ENCODE measurements at places on chromosomes 3 and 15.

- DNase-seq: no peak
Measured at GRCh38 chr15:65300924-65301441, 3.5 kb upstream of the RNU5B-1 start.

DNA sequence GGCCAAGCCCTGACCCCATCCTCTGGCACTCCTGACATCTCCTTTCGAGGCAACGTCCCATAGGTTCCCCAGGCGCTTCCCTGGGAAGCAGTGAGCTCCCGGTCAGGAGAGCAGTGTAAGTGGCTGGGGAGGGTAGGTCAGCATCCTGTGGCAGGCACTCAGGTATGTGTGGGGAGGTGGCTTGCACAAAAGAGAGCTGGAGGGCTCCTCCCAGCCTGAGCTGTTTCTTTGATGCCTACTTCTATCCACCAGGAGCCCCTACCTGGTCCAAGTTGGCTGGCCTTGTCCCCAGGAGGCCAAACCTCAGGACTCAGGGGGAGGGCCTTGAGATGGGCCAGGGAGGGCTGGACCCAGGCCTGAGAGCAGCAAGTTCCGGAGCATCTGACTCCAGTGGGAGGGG is 31.7 kb upstream of the LINGO1 start:
- DNase-seq: no peak

GRCh38 chr3:37417297-37418082 is 243.1 kb upstream of the LRRFIP2 start:
- DNase-seq: no peak

DNA sequence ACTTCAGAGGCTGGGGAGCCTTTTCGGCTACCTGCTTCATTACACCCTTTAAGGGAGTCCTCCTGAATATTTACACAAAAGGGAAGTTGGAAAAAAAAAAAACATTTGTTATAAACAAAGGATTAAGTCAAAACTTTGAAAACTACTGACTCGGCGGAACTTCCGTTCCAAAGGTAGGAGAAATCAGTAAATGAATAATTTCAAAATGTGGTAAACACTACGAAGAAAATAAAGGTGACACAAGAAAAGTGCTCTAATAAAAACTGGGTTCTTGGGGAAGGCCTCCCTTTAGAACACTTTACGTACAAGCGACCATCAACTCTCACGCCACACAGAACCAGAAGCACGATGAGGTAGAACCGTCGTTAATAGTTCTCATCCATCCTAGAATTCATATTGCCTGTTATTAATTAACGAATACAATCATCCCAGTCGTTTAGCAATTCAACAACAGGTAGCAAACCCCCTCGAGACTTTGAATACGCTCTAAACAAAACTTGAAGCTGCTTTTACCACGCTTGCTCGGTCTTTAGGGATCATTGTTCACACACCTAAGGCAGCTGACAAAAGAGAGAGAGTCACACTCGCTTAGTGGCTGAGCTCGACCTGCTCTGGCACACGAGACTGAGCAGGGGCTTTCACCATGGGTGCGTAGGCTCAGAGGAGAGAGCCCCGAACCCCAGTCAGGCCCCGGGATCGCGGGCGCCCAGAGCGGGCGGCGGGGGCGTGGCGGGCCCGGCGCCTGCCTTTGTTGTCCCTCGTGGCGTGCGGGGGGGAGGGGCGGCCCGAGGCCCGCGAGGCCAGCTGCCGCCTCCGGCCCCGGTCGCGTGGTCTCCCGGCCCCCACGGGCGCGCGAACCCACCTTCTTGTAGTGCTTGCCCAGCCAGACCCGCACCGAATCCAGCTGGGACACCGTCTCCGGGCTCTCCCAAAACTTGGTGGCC is 680 bp downstream of the SMARCC1 start:
- DNase-seq: peak; percentile 33

DNA sequence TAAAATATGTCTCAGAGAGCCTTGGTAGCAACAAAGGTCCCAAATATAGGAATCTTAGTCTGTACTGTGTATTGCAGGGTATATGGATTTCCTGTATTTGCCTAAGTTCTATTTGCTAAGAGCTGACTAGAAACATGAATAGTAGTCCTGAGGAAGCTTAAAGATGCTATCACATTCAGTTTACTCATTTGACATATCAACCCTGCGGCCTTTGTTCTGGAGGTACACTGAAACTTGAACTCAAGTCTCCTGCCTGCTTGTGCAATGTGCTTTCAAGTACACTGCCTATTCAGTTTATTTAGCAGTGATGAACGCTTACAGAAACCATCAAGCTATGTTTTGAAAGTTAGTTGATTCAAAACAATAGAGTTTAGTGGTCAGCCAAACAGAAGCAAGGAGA is 21.1 kb downstream of the IL1RAP start:
- no peak for DNase-seq

DNA sequence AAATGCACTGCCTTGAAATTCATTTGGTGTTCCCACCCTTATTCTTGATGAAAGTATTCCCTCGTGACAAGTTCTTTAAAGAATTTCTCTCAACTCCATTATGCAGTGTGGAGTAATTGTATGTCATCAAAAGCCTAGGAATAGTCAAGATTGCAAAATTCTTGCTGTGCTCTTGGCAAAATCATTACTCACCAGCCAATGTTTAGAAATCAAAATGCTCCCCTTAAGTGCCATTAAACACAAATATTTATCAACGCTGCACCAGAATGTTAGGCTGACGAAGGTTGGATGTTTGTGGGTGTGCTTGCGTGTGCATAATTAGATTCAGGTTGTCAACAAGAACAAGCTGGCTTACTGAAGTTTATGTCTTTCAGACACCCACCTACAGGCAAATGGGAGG is 40.5 kb downstream of the SST start:
- DNase-seq: no peak

- DNase-seq: no peak
Measured at GRCh38 chr3:105801397-105801796, 67.4 kb downstream of the CBLB start.

GRCh38 chr3:128424508-128425069 is 42.1 kb downstream of the DNAJB8 start:
- no peak for DNase-seq

- DNase-seq: no peak
Measured at GRCh38 chr15:66931768-66932633, 133.4 kb upstream of the SMAD3 start.

DNA sequence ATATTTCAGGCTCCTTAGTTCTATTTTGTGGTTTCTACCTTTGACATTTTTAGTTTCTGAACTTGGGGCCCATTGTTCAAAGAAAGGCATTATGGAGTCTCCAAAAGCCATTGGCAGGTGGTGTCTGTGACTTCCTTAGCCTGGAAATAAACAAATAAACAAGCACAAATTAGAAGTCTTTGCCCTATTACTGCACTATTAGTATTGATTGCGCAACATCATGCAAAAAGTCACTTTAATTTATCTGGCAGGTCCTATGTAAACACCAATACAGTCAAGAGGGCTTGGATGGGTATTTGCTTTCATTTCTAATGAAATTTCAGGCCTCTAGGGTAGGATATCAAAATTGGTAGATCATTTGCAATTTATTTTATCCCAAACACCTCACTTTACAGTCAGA is 85.6 kb downstream of the LPP start:
- no peak for DNase-seq

DNA sequence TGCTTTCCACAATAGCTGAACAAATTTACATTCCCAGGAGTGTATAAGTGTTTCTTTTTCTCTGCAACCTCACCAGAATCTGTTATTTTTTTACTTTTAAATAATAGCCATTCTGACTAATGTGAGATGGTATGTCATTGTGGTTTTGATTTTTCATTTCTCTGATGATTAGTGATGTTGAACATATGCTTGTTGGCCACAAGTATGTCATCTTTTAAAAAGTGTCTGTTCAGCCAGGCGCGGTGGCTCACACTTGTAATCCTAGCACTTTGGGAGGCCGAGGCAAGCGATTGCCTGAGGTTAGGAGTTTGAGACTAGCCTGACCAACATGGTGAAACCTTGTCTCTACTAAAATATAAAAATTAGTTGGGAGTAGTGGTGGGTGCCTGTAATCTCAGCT is 619.3 kb downstream of the SI start:
- DNase-seq: no peak

- no peak for DNase-seq
Measured at GRCh38 chr15:50141856-50142255, 22.8 kb upstream of the ATP8B4 start.

DNA sequence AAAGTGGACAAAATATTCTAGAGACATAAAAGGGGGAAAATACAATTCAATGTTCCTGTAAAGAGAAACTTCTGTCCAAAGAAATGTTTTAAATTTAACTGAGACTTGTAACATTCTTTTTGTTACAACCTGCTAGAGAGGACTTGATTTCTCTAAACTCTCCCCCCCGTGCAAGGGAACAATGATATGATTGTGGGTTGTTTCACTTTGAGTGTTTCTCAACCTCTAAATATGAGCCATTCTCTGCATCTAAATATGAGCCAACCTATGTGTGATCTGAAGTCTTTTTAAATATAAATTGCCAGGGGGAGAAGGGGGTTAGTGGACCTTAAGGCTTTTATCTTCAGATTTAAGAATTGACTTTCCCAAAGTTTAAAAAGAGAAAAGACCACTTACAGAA is 14.6 kb downstream of the ZNF860 start:
- DNase-seq: no peak

GRCh38 chr15:74816624-74817369 is 4.2 kb downstream of the LMAN1L start:
- no peak for DNase-seq

DNA sequence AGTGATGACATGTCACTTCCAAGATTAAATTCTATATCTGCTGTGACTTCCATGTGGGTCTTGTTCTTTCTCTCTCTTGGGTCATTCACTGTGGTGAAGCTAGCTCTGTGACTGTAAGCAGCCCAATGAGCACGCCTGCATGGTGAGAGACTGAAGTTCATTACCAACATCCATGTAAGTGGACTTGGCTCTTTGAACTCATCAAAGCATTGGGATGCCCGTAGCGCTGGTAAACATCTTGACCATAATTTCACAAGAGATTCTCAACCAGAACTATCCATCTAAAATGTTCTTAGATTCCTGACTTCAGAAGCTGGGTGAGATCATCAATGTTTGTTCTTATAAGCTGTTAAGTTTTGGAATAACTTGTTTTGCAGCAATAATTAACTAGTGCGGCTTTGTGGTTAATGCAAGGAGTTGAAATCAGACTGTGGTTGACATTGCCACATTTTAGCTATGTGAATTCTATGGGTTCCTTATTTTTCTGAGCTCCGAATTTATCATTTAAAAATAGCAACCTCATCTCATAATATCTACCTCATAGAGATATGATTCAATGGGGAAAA is 31.6 kb upstream of the LRRC3B start:
- no peak for DNase-seq

- no peak for DNase-seq
Measured at GRCh38 chr3:169992781-169993180, 26.2 kb downstream of the SEC62 start.

GRCh38 chr15:71239592-71240364 is 124.5 kb downstream of the THSD4 start:
- no peak for DNase-seq

GRCh38 chr3:182238126-182238525 is 526.4 kb downstream of the SOX2 start:
- DNase-seq: no peak

GRCh38 chr3:29649815-29650547 is 369.1 kb downstream of the RBMS3 start:
- DNase-seq: no peak

DNA sequence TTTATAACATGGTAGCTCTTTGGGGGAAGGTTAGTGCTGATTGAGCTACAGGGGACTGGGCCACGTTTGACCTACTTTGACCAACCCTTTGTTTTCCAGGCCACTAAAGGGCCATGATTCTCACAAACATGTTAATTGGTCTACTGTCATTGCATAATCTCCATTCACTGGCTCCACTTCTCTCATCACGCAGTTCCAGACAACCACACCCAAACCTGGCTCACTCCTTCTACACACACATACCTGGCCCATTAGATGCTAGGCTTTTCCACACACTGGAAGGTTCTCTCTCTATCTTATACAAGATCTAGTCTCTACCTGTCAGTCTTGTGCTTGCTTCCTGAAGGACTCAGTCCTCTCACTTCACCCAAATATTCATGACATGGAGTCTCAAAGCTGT is 15.9 kb downstream of the TGM5 start:
- no peak for DNase-seq

GRCh38 chr3:7307410-7307809 is 446.5 kb downstream of the GRM7 start:
- DNase-seq: no peak

DNA sequence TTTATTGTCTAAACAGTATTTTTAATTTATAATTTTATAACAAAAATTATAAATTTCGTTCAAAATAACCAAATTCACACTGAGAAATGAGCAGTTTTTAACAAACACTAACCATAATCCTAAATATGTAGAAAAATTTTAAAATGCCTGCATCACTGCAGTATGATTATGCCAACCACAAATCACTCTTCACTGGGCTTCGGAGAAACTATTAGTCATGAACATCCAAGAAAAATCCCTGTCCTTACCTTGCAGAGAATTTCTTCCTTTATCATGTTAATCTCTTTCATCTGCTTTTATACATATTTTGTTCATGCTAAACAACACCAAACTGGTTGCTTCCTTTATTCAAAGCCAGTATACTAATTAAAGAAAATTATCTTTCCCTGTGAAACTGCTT is 511.0 kb upstream of the ALCAM start:
- DNase-seq: no peak

- no peak for DNase-seq
Measured at GRCh38 chr3:110101361-110101760, 764.0 kb upstream of the DPPA4 start.

- DNase-seq: no peak
Measured at GRCh38 chr3:59542276-59542675, 492.5 kb upstream of the CFAP20DC start.

- no peak for DNase-seq
Measured at GRCh38 chr3:158486200-158486599, 84.8 kb upstream of the MLF1 start.

GRCh38 chr3:12120374-12121140 is 38.2 kb downstream of the TIMP4 start:
- no peak for DNase-seq

DNA sequence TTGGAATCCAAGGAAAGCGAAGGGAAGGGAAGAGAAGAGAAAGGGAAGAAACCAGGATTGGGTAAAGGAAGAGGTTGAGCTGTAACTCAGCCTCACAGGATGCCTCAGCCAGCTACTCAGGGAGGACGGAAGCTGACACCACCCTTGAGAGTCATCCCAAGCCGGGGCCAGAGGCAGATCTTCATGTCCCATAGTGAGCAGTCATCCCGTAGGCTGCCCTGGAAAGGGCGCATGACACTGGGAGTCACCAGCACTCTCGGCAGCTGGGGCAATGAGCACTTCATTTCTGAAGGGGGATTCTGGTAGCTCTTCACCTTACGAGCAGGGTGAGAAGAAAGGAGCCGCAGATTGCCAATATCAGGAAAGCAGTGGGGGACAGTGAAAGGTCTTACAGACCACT is 60.1 kb upstream of the PCSK6 start:
- no peak for DNase-seq

- no peak for DNase-seq
Measured at GRCh38 chr3:151895478-151896241, 22.2 kb downstream of the SUCNR1 start.

- no peak for DNase-seq
Measured at GRCh38 chr15:80871858-80872257, 92.7 kb downstream of the CEMIP start.

- DNase-seq: no peak
Measured at GRCh38 chr15:38362355-38362754, 91.6 kb upstream of the FAM98B start.
